Stimulated activated CD8-positive, alpha-beta memory T cell treated with anti-CD3 and anti-CD28 coated beads, Interleukin-2, amount 100 ng/mL, for 1 hour (primary cell): ENCODE measurements at places on chromosomes 13 and 19.
A peak's percentile ranks its signal among the peaks of the same experiment; 100 is the strongest.

GRCh38 chr13:79490824-79491223 is 9.9 kb downstream of the NDFIP2 start:
- no peak for DNase-seq

DNA sequence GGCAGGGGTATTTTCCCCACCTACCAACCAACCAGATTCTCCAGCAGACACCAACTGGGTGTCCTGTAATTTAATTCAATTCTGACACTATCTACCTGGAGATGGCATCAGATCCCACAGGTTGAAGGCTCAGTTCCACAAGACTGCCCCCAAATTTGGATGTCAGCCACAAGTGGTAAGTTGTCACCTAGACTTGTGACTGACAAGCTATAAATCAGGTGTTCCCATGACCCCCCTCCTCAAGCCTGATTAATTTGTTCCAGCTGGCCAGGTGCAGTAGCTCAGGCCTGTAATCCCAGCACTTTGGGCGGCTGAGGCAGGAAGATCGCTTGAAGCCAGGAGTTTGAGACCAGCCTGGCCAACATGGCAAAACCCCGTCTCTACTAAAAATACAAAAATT is 10.6 kb upstream of the HAUS5 start:
- no peak for DNase-seq

DNA sequence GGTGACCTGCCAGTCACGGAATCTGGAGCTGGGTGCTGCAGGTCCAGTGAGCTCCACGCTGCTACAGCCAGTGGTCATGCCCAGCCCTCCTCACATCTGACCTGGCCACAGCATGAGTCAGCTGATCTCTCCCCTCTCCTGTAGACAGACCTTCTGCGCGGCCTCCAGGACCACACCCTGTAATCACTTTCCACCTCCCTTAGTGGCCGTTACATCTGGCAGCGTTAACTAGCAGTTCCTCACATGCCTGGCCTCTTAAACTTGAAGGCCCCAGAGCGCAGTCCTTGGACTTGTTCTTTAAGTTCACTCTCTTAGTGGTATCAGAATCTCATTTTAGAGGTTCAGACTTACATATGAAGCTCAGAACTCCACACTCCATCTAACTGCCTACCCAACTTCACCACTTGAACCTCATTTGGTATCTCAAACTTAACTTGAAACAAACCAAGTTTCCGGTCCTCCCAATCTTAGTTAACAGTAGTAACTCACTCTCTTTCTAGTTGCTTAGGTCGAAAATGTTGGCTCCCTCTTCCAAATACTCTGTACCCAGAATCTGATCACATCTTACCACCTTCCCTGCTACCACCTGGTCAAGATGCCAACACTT is 22.7 kb downstream of the MIPEP start:
- no peak for DNase-seq

GRCh38 chr13:104871456-104871855 is 1664.0 kb downstream of the EFNB2 start:
- DNase-seq = no peak

DNA sequence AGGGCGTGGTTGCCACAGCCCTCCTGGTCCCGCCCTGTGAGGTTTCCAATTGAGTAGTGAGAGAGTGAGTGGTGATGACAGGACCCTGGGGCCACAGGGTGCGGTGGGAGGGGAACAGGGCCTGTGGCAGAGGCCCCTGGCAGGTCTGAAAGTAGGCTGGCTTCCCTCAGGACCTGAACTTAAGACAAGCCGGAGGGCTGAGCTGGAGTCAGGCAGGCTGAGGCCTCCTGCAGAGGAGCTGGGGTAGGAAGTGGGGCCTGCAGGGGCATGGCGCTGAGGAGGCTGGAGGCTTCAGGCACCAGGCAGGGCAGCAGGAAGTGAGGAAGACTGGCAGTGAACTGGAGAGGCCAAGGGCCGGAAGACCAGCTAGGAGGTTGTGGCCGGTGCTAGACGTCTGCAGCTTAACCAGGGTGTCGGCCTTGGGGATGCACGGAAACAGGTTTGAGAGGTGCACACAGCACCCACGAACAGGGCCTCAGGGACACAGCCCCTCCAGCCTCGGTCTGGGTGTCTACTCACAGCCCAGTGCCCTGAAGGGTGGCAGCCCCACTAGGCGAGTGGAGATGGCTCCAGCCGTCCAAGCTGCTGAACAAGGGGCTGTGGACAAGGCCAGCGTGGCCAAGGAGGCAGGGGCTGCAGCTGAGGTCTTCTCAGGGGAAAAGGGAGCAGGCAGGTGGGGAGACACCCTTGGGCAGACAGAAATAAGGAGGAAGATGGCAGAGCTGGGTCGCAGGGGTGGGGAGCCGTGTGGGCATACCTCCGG is 17.8 kb downstream of the POP4 start:
- no peak for DNase-seq

- no peak for DNase-seq
Observed at GRCh38 chr19:3359919-3360420, 6.4 kb upstream of the NFIC start.

GRCh38 chr19:58409010-58409790 is 751 bp downstream of the ZNF584 start:
- DNase-seq = no peak

DNA sequence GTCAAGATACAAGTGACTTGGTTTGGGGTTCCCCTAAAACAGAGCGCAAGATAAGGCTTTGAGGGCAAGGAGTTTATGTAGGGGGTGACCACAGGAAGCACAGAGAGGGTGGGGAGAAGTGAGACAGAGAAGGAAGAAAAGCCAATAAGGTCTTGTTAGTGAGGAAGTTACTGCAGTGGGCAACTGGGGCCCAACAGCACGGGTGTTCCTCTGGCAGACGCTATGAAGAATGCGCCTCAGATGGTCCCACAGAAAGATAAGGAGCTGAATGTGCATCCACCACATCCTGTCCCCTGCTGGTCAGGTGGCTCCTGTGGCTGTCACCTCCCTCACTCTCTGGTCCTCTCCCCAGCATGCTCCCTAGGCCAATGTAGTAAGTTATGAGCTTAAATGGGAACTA is 333.5 kb downstream of the TSHZ3 start:
- DNase-seq = no peak

DNA sequence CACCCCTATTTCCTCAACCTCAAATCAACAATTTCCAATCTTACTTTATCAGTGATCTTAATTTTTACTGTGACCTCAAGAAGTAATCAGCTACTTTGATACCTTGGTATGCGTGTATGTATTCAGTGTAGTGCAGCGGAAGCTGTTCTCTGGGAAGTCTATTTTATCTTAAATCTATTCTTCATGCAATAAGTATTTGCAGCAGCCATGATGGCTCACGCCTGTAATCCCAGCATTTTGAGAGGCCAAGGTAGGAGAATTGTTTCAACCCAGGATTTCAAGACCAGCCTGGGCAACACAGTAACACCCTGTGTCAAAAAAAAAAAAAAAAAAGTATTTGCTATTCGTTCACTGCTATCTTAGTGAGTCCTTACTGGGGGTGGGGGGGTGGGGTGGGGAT is 6.5 kb downstream of the SLC25A30 start:
- no peak for DNase-seq

DNA sequence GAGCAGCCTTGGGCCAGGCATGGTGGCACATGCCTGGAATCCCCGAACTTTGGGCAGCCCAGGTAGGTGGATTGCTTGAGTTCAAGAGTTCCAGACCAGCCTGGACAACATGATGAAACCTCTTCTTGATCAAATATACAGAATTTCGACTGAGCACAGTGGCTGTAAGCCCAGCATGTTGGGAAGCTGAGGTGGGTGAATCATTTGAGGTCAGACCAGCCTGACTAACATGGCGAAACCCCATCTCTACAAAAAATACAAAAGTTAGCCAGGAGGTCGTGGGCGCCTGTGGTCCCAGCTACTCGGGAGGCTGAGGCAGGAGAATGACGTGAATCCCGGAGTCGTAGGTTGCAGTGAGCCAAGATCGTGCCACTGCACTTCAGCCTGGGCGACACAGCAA is 8.0 kb upstream of the NLRP7 start:
- no peak for DNase-seq

- no peak for DNase-seq
Observed at GRCh38 chr19:14325863-14326262, 55.4 kb upstream of the ADGRE5 start.

- DNase-seq = no peak
Observed at GRCh38 chr13:45851171-45851921, at the start of gene SIAH3. Gene SIAH3 (minus strand): TSS chr13:45851753. CDS start chr13:45851629, 124 bp downstream.

DNA sequence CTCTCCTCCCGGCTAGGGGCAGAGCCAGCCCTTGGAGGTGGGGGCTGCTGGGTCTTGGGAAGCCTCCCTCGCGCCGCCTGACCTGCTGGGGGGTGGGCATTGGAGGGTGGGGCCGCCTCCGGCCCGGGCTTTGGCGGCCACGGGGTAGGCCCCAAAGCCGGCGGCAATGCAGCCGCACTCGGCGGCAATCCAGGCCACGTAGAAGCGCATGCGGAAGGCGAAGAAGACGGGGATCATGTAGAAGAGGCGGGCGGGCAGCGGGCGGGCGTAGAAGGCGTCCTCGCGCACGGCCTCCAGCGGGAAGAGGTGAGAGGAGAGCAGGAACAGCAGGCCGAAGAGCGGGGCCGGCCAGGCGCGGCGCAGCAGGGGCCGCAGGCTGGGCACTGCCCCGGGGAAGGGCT is 7.7 kb upstream of the TMC4 start:
- DNase-seq = no peak

- DNase-seq = peak; percentile 34
Observed at GRCh38 chr19:45769821-45770191, 754 bp upstream of the SIX5 start.

- peak; percentile 66 for DNase-seq
Observed at GRCh38 chr19:16382775-16383543, 58.3 kb downstream of the KLF2 start.

GRCh38 chr13:23867027-23867491 is 22.1 kb downstream of the MIPEP start:
- no peak for DNase-seq

DNA sequence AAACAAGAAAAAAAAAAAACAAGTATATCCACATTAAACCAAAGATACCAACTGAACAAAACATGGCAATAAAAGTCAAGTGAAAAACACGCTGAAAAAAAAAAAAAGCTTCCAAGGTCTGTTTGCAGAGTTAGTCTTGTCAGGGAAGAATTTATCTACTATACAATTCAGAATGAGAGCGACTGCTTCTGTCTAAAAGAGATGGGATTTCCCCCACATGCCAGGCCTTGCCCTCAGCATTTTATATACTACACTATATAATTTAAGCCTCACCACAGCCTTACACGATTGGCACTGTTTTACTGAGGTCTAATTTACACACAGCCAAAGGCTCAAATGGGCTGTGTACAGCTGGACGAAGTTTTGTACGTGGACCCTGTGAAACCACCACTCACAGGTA is 67.3 kb downstream of the FOXO1 start:
- DNase-seq = no peak

DNA sequence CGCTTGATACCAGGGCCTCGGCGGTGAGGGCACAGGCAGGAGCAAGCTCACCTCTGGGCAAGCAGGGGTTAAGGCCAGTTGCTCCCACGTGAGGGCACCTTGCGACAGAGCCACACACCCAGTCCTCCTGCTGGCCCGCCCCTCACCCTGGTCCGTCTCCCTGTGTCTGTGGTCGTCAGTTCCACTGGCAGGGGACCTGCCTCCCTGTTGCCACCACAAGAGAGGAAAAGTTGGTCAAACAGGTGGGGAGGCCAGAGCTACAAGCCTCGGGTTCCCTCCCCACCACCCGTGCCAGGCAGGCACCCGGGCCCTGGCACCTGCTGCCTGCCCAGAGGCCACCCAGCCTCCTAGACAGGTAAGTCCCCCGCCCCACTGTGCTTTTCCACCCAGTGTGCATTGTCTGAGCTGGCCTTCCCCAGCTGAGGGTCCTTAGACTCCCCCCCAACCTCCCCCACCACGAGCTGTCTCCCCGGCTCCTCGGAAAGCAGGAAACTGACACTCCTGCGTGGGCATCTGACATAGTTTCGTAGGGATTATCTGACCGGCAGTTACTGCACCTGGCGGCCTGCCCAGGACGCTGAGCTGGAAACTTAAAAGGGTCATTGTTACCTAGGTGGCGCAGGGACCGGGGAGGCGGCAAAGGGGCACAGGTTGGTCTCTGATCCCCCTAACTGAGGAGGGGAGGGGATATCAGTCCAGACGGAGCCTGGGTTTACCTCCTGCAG is at the start of gene TJP3:
Gene TJP3, plus strand, starts transcription at position 178 of the 725 bp plus-strand sequence. CDS start 20,049 bp downstream, outside the sequence.
- no peak for DNase-seq

DNA sequence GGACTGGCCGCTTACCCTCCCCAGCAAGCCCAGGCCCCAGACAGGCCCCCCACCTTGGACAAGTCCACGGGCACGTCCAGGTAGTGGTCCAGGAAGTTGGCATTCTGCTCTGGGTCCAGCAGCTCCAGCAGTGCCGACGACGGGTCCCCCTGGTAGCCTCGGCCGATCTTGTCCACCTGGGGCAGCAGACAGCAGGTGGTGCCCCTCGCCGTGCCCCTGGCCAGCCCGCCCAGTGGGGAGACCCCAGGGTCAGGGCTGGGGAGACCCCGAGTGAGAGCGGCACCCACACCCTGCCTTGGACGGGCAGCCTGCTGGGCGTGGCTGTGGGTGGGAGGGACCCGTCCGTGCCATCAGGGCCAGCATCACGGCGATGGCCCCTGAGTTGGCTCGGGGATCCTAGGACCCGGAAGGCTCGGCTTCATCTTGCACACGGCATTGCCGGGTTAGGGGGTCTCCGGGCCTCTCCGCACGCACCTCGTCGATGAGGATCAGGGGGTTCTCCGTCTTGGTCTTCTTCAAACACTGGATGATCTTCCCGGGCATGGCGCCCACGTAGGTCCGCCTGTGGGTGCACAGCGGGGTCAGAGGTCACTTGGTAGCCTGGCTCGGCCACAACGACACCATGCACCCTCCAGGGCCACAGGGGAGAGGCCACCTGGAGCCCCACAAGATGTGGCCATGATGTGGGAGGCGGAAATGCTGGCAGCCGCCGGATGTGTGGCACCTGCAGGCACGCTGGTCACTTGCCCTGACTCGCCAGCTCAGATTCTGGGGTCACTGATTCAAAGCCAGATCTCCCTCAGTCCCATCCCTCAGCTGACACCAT is 6.3 kb downstream of the RPL36 start:
- no peak for DNase-seq

- no peak for DNase-seq
Observed at GRCh38 chr13:73499695-73500094, 440.9 kb downstream of the KLF5 start.

DNA sequence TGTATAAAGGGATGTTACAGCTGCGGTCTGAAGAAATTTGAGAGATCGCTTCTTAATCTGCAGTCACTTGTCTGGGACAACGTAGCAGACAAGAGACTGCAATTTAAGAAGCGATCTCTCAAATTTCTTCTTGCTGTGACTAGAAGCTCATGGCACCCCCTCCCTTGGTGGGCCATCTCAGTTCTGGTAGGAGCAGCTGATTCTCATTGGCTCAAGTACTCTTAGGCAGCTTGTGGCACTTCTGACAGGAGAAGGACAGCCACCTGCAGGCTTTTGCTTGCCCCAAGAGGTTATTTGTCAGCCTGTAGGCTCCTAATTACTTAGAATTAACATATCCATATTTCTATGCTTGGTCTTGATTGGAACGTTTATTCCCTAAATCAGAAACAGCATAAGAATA is 503.0 kb downstream of the DCT start:
- no peak for DNase-seq

GRCh38 chr13:84864341-84864740 is 934.9 kb downstream of the SLITRK6 start:
- no peak for DNase-seq

DNA sequence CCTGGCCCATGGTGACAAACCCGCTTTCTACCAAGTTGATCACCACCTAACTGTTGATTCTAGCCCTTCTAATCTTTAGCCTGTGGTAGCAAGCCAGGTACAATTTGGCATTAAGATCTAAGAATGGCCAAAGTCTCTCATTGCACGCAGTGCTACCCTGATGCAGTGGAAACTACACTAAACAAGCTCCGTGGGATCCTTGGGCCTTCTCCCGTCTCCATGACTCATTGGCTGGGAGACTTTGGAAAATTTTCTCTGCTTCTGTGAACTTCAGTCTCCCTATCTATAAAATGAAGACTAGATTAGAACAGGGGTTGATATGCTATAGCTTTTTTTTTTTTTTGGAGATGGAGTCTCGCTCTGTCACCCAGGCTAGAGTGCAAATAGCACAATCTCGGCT is 223.0 kb downstream of the TSHZ3 start:
- no peak for DNase-seq
